ENCODE measurements at places on chromosomes 3 and 15.

DNA sequence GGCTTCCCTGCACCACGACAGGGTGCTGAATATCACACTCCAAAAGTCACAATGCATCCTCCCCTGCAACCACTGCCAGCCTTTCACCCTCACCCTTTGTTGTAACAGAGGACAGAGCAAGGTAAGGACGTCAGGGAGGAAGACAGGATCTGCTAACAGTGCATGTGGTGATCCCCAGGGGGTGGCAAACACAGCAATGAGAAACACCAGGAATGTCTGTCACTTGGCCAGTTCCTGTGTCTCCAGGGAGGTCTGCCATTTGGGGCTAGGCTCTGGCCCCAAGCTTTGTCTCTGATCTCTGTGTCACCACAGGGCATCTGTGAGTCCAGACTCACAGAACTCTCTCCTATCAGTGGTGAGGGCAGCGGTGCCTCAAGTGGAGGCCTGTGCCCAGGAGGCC lies 54.3 kb upstream of the SLC24A5 start:
- DNase-seq = no peak

GRCh38 chr3:29618395-29619282 lies 337.8 kb downstream of the RBMS3 start:
- DNase-seq = no peak

DNA sequence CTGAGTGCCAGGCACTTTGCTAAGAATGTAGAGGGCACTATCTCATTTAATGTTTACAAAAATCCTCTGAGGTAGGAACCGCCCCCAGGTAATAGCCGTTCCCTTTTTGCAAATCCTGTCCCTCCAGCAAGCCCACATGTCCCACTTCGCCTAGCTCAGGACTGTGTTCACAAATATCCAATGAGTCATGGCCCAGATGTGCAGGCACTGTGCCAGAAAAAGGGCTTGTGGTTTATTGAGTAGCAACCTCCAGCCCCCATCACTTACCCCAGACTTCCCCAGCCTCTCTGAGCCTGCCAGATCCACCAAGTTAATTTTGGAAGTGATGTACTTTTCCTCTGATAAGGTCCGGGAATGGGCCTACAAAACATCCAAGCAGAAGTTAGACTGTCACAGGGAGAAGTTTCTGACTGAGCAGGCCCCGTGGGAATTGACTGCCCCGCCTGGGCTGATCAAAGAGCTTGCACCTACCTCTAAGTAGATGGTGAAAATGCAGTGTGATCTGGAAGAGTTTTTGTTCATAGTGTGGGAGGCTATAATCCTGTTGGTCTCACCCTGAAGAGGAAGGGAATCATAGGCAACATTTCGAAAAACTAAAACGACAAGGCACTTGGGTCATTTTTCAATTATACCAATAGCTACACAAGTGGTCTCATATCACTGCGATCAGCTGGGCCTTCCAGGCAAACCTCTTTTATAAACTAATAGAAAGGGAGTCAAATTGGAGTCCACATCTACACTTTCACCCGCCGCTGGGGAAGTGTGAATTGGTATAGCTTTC lies 15.7 kb downstream of the KIF9 start:
- peak; percentile 69 for DNase-seq

DNA sequence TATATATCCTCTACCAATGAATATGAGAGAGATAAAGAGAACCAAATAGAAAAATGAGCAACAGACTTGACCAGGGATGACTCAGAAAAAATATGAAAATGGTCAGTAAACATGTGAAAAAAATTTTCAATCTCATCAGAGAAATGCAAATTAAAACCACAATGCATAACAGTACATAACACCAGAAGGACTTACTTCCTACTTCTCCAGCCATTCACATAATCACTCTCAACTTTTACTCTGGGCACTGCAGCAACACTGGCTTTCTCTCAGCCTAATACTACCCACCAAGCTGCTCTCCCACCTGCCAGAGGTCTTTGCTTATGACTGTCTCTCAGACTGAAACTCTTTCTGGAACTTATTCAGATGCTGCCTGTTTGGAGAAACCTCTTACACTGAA lies 49.4 kb downstream of the DPH6 start:
- no peak for DNase-seq

GRCh38 chr3:143551761-143552160 lies 296.5 kb downstream of the SLC9A9 start:
- DNase-seq = no peak
